ENCODE measurements at places on chromosomes 1 and 21.

DNA sequence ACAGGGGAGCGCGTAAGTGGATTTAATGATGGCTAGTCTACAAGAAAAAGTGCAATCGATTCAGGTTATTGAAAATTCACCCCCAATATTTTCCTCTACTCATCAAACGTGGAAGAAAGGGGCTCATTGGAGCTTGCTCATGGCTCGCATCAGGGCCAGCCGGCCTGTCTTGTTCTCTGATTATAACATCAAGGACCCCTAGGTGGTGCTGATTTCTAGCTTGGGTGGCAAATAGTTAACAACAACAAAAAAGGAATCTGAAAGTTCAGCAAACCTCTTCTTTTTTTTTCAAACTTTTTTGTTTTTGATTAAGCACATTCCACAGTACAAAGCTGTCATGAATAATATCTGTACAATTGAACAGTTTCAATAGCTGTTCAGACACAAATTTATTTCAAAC lies 35.8 kb upstream of the SOD1 start:
- no peak for DNase-seq

DNA sequence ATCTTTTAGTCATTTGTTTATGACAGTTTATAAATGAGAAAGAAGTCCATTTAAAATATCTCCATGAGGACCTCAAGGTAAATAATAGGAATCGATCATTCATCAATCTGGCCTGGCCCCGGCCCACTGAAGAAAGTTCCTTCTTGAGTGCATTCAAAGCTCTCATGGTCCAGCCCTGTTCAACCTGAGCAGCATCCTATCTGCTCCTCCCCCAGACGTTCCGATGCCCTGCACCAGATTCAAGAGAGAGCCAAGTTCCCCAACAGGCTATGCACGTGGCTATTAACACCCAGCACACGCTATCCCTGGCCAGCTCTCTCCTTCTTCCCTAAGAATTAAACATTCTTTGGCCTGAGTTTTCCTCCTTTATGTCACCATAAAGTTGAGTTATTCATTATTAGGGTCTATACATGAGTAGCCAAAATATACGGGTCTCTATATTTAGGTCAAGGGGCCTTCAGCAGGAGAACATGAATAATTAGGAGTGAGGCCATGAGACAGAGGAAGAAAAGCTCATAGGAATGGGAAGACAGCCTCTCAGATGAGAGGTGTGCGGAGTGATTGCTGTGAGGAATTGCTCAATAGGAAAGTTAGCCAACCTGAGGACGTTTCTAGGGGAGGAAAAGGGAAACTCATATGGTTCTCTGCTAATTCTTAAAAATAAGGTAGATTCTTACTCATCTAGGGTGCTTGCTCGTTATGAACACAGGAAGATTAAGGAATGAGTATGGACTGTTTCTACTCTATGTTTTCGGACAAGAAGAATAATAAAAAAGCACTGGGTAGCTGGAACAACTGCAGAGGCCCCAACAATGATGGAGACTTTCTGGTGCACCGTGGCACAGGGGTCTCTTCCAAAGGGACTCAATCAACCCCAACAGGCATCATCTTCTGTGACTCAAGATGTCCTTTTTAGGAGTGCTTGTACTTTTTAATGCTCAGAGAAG lies 23.6 kb downstream of the RUNX1 start:
- no peak for DNase-seq

DNA sequence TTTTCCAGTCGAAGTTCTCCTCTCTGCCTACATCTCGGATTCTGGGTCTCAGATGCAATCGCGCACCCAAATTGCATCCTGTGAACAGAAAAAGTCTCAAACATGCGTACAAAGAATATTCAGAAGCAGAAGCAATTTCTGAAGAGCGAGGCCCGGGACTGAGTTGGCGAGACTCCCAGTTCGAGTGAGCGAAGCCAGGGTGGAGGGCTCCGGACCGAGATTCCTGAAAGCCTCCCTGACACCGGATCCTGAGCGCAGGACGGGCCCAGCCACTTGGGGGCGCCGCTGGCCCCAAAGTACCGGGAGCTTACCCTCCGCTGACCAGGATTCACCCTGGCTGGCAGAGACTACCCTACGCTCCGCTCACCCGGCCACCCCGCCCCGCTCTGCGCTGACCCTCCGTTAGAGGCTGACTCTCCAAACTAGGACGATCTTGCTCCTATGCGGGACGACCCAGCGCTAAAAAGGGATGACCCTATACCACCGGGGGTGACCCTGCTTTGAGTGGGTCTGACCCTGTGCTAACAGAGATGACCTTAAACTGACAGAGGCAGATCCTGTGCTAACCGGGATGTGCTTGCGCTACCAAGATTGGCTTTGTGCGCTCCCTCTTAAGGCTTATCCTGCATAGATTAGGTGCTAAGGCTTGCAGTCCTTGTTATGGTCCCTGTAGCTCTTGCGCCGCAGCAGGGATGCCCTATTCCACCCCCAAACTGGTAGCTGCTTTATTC lies 12.1 kb downstream of the FOXD2 start:
- no peak for DNase-seq

GRCh38 chr1:21237446-21238088 lies 52.7 kb downstream of the ECE1 start:
- no peak for DNase-seq

- no peak for DNase-seq
These were observed 72.6 kb upstream of the MACF1 start for GRCh38 chr1:39131940-39132339.

GRCh38 chr1:179143322-179143721 lies 61.5 kb downstream of the TOR3A start:
- no peak for DNase-seq
